ENCODE measurements at places on chromosomes 5 and 9. TPM values are rescaled to one million over a fixed set of nuclear protein-coding genes. Genes with fewer than 3 reads are reported as not detected.

The ORM2 gene
- 3.9 TPM for total RNA-seq

The TEX48 gene
- not detected for total RNA-seq

DNA sequence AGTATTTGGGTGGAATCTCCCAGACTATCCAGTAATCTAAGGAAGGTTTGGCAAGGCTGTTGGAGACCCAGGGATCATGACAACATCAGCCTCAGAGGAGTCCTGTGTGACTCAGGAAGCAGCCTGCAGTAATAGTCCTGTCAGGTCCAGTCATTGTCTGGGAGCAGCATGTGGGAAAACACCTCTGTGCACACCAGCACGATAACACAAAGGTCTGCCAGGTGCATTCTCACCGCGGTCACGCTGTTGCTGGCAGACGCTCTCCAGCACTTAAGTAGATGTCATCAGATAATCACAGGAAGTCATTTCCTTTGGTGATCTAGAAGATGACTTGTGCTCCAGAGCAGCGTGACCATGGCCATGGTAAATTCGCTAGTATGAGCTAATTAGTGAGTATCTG lies 99.2 kb upstream of the IQGAP2 start:
- H3K36me3 ChIP-seq, result no peaks in the 10 kb centered on the region
- DNase-seq, result no peak
- no peak overlapping the region for H3K27ac ChIP-seq
- H3K27me3 ChIP-seq, result no peaks in the 10 kb centered on the region
- peaks cover 4% of the 10 kb centered on the region for H3K4me1 ChIP-seq
- no peak overlapping the region for H3K4me3 ChIP-seq

GRCh38 chr9:116267021-116267420 lies 113.4 kb downstream of the PAPPA start:
- H3K27ac ChIP-seq, result no peak overlapping the region
- H3K36me3 ChIP-seq, result no peaks in the 10 kb centered on the region
- no peak overlapping the region for H3K4me3 ChIP-seq
- no peaks in the 10 kb centered on the region for H3K27me3 ChIP-seq
- DNase-seq, result no peak

- no peak for DNase-seq
- no peak overlapping the region for H3K27ac ChIP-seq
- no peak overlapping the region for H3K4me3 ChIP-seq
Observed at GRCh38 chr9:126081746-126082145, 244.9 kb upstream of the MVB12B start.

DNA sequence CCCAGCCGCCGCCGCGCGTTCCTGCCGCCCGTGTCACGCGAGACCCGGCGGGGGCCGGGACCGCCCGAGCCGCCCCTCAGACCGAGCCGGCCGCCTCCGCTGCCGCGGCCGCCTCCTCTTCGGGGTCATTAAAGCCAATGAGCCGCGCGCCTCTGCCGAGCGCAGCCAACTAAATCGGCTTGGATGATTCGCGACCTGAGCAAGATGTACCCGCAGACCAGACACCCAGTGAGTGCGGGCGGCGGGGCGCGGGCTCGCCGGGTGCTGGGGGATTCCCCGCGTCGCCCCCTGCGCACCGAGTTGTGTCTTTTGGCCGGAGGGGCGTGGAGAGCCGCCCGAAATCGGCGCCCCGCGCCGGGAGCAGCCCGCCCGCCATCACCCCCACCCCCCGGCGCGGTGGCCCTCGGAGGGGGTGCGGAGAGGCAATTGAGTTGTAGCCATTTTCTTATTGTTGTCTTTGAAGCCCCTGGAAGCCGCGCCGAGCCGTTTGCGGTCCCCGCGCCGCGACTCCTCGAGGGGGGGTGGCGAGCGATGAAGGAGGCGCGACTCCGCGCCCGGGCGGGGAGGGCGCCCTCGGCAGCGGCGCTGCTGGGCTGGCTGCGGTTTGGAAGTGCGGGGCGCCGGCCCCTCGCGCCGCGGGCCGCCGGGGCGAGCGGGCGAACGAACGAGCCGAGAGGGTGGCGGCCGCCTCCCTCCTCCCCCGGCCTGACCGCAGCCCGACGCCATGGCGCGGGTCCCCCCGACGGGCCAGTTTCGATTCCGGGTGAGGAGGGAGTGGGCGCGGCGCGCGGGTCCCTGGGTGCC lies 1.0 kb downstream of the TLE4 start:
- peak overlapping the region; percentile 97 for H3K27ac ChIP-seq
- H3K4me1 ChIP-seq, result peaks cover 24% of the 10 kb centered on the region
- no peaks in the 10 kb centered on the region for H3K27me3 ChIP-seq
- H3K36me3 ChIP-seq, result no peaks in the 10 kb centered on the region

Data from upper lobe of right lung (tissue), 1 donor.